T-helper 1 cell treated with Interleukin-12 subunit alpha and Interleukin-12 subunit beta and Interleukin-4 antibody, amounts not matched to agents 30 ng/mL and 1 ng/mL, for 36 hours (primary cell): ENCODE measurements at places on chromosomes 2 and 18. TPM values are rescaled to one million over a fixed set of nuclear protein-coding genes. Genes with fewer than 3 reads are reported as not detected.

The SLC14A1 gene
- total RNA-seq = 0.44 and 0.59 TPM in 2 replicates

The CTAGE1 gene
- total RNA-seq = not detected in 2 replicates

The GPR35 gene
- total RNA-seq = 13.5 and 16.6 TPM in 2 replicates

The PSMA8 gene
- 0.25 and 0.27 TPM in 2 replicates for total RNA-seq

The NEB gene
- total RNA-seq = 0.12 and 0.42 TPM in 2 replicates

The DOK6 gene
- total RNA-seq = not detected in 2 replicates

The DSC2 gene
- not detected in 2 replicates for total RNA-seq

The ADRA2B gene
- 0.05 and 0.07 TPM in 2 replicates for total RNA-seq
